Fibroblast of villous mesenchyme (primary cell): ENCODE measurements at places on chromosomes 4 and X. TPM values are rescaled to one million over a fixed set of nuclear protein-coding genes. Genes with fewer than 3 reads are reported as not detected.
A peak's percentile ranks its signal among the peaks of the same experiment; 100 is the strongest.

PPEF2 gene
- total RNA-seq = under 0.01 TPM in 1 of 2 replicates, not detected in the other

LRBA gene
- total RNA-seq = 27.4 and 38.4 TPM in 2 replicates

CXCL11 gene
- total RNA-seq = not detected in 2 replicates

NMU gene
- not detected in 2 replicates for total RNA-seq

PCDH10 gene
- 16.4 and 25.8 TPM in 2 replicates for total RNA-seq

TLR3 gene
- 0.43 and 0.97 TPM in 2 replicates for total RNA-seq

SUPT20HL1 gene
- total RNA-seq = not detected in 2 replicates

DIPK2B gene
- total RNA-seq = under 0.01 TPM in 1 of 2 replicates, not detected in the other

TSPAN7 gene
- not detected in 2 replicates for total RNA-seq

NAP1L2 gene
- total RNA-seq = under 0.01 TPM in 2 replicates

SPANXD gene
- 0.43 TPM in 1 of 2 replicates, not detected in the other for total RNA-seq

RAB40A gene
- total RNA-seq = 0.32 and 0.43 TPM in 2 replicates

DNA sequence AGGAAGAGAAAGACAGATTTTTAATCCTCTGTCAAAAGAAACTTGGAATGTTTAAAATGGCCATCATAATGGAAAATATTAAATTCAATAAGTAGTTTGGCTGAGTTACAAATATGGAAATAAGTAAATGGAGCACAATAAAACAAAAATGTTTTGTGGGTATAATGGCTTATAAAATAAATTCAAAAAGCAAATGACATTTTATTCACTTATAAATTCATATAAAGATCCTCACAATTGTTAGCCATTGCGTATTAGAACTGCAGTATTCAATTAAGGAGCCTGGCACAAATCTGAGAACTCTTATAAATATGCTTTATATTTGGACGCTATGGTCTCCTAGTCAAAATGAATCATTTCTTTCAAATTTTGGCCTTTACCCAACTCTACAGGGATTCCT lies 339.0 kb upstream of the PABPC4L start:
- DNase-seq = no peak

DNA sequence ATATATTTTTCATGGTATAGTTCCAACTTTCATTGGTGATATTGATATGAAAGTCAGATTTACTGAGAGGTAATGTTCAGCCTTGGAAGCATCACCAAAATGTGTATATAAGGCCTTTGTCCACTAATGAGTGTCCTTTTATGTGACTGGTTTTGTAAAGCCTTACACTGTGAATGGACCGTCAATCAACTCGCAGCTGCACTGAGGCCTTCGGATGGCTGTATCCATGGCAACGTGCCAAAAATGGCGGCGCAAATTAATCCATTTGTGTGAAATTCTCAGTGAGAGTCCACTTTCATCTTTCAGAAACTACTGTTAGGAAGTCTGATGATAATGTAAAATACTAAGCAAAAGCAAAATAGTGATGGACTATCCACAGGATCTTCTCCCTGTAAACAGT lies 131.7 kb downstream of the SPCS3 start:
- DNase-seq = no peak

- DNase-seq = no peak
Observed at GRCh38 chrX:103756736-103757135, 19.9 kb upstream of the PLP1 start.

GRCh38 chr4:117984366-117984680 lies 50.0 kb upstream of the NDST3 start:
- no peak for DNase-seq

DNA sequence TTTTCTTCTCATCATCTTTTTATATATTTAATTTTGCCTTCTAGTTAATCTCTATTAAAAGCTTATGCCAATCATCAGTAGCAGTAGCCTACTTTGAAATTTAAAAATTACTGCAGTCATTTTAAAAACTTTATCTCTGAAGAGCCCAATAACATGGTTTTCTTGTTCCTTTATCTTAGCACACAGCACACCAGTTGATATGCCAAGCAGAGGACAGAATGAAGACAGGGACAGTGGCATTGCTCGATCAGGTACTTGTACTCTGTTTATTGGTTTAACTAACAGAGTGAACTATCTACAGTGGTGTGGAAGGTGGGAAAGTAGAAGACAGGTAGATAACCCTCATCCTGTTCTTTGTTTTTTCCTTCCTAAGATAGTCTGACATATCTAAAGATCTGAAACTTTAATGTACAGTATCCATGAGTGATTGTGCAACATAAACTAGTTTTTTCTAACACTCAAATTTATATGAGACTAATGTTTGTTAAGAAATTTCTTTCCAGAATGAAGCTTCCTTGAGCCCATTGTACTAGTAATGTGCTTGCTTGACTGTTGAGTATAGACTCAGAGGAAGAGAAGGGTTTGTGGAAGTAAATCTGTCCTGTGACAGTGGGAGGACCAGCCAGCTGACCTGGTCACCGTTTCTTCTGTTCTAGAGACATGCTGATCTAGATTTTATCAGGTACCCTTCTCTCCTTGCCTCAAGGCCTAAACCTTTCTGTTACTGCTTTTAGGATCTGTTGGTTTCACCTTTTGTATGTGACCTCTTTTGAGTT lies 66.6 kb downstream of the FNIP2 start:
- no peak for DNase-seq

DNA sequence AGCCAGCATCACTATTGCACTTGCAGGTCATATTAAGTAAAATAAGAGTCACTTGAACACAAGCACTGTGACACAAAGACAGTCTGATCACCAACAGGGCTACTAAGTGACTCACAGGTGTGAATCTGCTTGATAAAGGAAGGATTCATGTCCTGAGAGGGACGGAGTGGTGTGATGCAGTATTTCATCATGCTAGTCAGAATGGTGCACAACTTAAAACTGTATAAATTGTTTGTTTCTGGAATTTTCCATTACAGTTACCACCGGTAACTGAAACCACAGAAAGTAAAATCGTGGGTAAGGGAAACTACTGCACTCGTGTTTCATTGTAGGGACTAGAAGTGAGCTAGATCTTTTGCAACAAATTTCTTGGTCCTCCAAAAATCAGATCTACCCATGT lies 109.7 kb downstream of the ELOVL6 start:
- DNase-seq = peak; percentile 85

DNA sequence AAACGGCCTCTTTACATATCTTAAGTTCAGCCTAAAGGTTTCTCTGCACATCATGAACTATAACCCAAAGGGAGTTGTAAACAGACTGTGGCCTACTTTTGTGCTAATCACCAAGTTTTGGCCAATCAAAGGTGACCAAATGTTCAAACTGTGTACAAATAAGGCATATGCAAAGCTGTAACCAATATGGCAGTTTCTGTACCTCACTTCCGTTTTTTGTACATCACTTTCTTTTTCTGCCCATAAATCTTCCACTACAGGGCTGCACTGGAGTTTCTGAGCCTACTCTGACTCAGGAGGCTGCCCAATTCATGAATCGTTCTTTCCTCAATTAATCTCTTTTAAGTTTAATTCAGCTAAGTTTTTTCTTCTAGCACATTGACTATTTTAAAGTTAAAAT lies 318.7 kb downstream of the SLC7A11 start:
- DNase-seq = no peak

GRCh38 chr4:44861756-44862155 lies 135.4 kb upstream of the GNPDA2 start:
- peak; percentile 5 for DNase-seq

GRCh38 chrX:112669824-112670223 lies 9.9 kb downstream of the LHFPL1 start:
- DNase-seq = no peak

- no peak for DNase-seq
Observed at GRCh38 chrX:86103061-86103460, 45.2 kb upstream of the DACH2 start.

- DNase-seq = peak; percentile 20
Observed at GRCh38 chr4:40850496-40850895, 100.7 kb downstream of the NSUN7 start.

DNA sequence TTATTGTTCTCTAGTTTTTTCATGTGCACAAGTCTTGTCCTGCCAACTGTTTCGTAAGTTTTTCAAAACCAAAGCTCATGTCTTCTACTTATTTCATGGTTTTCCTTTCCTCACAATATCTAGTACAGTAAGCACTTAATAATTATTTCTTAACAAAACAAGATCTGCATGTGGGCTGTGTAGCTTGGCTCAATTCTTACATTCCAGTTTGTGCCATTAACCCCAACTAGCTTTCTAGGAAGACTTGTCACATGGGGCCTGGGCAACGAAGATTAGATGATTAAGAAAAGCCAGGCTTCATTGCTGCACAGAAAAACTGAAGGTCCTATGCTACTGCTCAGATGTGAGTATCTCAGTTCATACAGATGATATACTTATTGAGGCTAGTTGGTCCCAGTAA lies 155.3 kb upstream of the TEX13A start:
- DNase-seq = peak; percentile 12

DNA sequence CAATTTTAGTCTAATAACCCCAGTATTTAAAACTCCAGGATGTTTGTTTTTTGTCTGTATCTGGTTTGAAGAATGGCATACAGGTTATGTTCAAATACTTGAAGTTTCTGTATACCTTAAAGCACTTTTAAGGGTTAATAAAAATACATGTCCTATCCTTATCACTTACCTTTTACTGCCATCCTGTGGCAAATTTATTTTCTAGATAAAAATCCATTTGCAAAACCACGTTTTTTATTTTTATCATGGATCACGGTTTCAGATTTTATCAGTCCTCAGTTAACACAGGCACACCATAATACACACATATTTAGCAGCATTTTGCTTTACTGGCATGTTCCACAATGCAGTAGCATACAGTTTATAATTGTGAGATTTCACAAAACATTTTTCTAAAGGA lies 113.3 kb upstream of the H2AZ1 start:
- DNase-seq = no peak

GRCh38 chr4:169807934-169808509 lies 50.3 kb upstream of the HPF1 start:
- DNase-seq = no peak

GRCh38 chr4:159137176-159137575 lies 34.3 kb downstream of the RAPGEF2 start:
- no peak for DNase-seq
